ENCODE measurements at places on chromosomes 2 and 18. TPM values are rescaled to one million over a fixed set of nuclear protein-coding genes. Genes with fewer than 3 reads are reported as not detected.

NTSR2 gene
- not detected for polyA plus RNA-seq

SLC23A3 gene
- polyA plus RNA-seq = 3.6 TPM

VIT gene
- polyA plus RNA-seq = 0.19 TPM

DNA sequence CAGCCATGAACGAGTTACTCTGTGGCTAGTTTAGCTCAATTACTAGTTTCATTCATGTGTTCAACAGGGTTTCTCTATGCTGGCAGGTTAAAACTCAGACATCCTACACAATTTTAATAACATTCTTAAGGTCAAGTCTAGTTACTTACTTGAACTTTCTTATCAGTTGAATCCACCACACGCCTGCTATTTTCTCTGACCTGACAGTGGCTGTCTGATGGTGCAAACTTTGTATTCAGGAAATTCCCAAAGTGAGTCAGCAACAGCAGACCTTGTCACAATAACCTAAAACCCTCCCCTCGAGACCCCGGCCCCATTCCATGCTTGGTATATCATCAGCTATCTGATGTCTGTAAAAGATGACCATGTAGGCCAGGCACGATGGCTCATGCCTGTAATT lies 20.8 kb upstream of the CIDEA start:
- no peak for DNase-seq
